RCC 7860 (cell line): ENCODE measurements at places on chromosomes 16 and 17.

GRCh38 chr16:4675864-4676786 is 17.2 kb upstream of the NUDT16L1 start:
- DNase-seq = no peak

DNA sequence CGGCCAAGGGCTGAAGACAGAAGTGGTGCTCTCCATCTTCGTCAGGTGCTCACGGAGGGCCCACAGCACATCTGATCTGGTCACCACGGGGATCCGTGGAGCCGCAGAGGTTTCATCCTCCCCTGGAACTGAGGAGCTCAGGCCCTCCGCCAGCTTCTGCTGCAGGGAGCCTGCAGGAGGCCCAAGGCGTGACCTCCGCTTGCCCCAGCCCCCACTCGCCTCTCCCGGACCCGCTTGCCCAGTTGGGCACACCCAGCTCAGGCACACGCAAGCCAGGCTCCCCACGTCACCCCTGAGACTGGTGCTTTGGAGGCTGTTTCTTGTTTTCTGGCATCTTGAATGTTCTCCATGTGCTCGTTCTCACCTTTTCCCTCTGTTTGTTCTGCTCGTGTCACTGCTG is 39.4 kb upstream of the CHMP6 start:
- DNase-seq = no peak

GRCh38 chr17:65809366-65809765 is 247.9 kb upstream of the AXIN2 start:
- no peak for DNase-seq

GRCh38 chr16:1655269-1655807 is 22.7 kb upstream of the JPT2 start:
- no peak for DNase-seq

- DNase-seq = no peak
Observed at GRCh38 chr16:68642047-68642435, 3.1 kb upstream of the CDH3 start.

DNA sequence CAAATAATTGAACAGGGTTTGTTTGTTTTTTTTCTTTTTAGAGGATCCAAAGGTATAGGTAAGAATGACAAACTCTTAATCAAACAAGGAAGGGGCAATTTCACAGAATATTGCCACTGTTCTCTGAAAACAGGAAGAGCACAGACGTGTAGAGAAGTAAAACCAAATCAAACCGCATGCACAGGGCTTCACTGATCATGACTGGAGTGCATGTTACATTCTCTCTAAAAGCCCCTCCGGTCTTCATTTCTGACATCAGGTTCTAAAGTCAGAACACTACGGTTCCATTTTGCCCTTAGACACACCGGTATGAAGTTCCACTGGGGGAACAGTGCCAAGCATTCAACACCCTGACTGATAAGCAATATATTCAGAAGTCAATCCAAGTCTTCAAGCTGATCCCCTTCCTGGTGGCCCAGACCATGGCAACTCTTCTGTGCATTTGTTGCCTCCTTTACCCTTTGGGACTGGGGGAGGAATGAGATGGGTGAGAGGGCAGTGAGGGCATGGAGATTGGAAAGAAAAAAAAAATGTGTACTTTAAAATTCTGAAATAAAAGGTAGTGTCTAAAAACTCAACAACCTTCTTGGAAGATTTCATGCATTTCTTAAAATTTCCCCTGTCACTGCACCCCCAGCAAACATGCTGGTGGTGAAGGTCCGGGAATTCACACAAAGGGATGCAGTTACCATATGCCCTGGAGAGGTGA is 1.4 kb downstream of the MMD start:
- DNase-seq = no peak

DNA sequence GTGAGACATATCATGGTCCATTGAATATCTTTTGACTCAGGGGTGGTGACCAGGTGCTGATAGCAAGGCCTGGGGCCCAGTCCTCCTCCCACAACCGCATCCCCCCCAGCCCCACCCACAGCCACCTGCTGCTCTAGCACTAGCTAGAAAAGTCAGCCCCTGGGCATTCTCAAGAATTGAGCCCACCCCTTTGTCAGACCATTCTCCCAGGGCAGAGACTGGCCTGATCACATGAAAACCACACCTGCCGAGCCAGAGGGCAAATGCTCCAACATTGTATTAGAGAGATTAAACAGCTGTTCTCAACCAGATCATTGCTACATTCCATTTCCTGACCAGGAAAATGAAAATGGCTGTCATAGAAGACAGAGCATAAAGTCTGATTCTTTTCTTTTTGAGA is 62.4 kb downstream of the RAB11FIP4 start:
- no peak for DNase-seq

GRCh38 chr16:46730801-46731690 is 17.1 kb downstream of the MYLK3 start:
- no peak for DNase-seq

- DNase-seq = no peak
Observed at GRCh38 chr16:48852951-48853350, 243.0 kb upstream of the N4BP1 start.

DNA sequence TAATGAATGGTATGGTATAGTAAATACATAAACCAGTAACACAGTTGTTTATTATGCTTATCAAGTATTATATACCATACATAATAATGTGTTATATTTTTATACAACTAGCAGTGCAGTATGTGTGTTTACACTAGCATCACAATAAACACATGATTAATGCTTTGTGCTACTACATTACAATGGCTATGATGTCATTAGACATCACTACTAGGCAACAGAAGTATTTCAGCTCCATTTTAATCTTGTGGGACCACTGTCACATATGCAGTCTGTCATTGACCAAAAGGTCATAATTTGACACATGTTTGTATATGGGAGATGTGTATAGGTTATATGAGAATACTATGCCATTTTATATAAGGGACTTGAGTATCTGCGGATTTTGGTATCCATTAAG is 32.7 kb downstream of the TRIM37 start:
- no peak for DNase-seq

- DNase-seq = no peak
Observed at GRCh38 chr16:20334396-20334795, 7.1 kb upstream of the GP2 start.

DNA sequence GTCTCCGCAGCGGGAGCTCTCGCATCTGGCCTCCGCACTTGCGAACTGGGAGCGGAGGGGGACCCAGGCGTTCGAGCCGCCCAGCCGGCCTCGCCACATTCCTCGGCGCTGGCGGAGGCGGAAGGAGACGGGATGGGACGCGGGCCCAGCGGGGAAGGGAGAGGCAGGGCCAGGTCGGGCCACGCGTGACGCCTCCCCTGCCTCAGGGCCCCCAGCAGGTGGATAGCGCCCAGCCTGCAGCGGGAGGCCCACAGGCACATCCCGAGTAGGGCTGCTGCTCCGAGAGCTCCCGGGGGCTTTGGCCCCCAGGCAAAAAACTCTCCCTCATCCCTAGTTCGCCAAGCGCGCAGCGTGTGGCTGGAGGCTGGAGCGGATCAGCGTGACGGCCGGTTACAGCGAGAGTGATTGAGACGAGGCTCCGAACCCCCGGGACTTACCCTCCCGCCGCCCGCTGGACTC is 800 bp downstream of the PLEKHH3 start:
- peak; percentile 8 for DNase-seq

GRCh38 chr17:46157443-46158062 is 35.7 kb downstream of the KANSL1 start:
- no peak for DNase-seq

DNA sequence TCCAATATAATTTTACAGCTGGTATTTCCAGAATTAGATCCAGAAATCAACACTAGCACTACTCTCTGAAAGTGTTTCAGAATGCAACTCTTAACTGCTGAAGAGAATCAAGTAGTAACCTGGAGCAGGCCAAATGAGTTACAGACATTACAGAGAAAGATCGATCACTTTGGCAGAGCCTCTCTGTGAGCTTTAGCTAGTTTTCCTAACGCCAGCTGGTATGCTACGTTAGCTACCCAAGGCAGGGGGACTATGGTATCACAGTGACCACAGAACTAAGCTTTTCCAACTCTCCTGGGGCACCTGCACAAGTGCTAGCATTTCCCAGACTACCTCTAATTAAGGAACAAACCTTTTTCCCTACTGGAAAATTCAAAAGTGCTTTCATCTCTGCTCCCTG is 30.4 kb downstream of the TRAF4 start:
- DNase-seq = no peak

DNA sequence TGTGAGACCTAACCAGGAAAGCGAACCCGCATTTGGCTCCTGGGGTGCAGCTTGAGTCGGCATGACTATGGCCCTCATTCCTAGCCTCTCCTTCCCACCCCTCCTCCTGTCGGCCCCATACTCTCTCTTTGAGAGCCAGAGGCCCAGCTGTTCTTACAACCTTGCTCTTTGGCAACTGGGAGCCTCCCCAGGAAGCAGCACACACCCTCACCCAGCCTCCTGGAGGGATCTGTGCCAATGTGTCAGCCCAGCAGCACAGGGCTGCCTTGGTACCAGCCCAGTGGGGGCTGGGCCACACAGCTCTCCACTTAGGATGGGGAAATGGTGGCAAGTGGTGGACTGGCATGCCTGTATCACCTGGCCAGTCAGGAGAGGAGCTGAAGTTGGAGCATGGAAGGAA is 70.3 kb upstream of the LGALS9 start:
- DNase-seq = no peak

GRCh38 chr17:80737106-80738019 is 192.7 kb downstream of the RPTOR start:
- DNase-seq = no peak

DNA sequence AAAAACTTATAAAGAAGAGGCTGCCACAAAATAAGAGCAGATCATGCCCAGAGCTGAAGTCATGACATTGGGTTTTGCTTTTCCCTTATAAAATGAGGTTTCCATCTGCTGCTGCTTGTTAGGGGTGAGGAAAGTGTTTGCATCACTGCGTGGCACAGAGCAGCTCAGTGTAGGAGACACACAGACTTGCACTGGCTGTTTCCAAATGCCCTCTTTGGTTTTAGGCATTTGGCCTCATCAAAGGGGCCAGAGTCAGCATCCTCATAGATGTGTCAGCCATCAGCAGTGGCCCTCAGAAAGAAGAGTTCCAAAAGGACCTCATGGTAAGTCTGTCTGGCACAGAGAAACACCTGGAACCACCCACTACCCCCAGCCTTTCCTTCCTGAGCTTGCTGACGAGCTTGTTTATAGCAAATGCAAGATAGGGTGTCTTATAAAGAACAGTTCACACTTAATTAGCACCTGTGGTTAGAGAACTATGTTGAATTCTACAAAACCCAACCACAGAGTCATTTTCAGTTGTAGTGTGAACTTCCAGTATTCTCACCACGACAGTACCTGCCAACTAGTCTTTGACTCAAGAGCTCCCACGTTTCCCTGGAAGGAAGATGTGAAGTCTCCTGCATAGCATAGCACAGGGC is 17.0 kb downstream of the VWA3A start:
- no peak for DNase-seq

- DNase-seq = no peak
Observed at GRCh38 chr17:78977681-78977943, 2.1 kb downstream of the LGALS3BP start.

GRCh38 chr16:67673712-67674580 is 7.3 kb downstream of the C16orf86 start:
- no peak for DNase-seq

DNA sequence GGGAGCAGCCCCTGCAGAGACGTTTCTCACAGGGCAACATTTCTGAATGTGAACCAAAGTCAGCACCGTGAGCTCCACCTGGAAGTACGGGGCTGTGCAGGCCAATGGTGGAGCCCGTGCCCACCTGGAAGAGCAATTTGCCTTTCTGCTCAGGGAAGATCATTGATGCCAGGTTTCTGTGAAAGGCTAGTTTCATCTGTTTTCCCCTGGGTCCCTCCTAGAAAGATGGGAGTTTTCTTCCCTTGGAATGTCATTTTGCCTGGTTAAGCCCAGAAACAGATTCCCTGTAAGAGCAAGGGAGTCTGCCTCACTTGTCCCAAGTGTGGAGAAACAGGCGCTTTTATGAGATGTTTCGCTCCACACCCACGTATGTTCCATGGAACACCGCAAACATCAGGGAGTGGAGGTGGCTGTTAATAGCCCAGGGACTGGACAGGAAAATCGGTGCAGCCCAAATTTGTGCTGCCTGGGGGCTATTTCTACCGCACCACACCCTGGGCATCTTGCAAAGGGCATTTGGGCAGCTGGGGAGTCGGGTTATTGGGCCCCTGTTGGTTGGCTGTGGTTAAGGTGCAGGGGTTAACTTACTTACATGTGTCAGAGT is 2.6 kb downstream of the SLC6A4 start:
- DNase-seq = no peak

DNA sequence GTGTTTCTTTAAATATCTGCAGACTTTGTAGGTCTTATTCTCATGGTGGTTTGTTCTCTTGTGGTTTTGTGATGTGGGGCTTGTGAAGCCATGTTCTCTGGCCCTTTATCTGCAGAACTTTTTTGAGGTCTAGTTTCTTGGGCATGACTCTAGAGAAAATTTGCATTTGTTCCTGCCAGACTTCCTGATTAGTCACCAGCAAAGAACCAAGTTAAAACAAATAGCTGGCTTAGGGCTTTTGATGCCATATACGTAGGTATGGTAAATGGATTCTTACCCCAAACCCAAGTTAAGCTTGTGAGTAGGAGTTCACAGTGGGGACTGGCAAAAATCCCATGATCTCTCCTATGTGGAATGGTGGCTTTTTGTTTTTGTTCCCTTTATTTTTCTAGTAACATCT is 68.7 kb upstream of the IRX3 start:
- peak; percentile 11 for DNase-seq

DNA sequence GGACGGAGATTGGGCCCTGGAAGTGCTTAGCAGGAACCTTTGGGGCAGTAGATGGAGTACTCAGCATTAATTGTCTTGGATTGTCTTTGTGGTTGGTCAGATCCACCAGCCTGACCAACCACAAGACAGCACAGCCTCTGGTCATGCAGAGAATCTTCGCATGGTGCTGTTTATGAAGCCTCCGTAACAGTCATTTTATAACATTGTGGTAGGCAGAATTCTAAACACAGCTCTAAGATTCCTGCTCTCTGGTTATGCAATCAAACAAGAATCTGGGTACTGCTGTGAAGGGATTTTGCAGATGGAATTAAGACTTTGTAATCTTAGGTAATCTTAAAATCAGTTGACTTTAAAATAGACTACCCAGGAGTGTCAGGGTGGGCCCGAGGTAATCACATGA is 312.2 kb upstream of the GOT2 start:
- DNase-seq = no peak

DNA sequence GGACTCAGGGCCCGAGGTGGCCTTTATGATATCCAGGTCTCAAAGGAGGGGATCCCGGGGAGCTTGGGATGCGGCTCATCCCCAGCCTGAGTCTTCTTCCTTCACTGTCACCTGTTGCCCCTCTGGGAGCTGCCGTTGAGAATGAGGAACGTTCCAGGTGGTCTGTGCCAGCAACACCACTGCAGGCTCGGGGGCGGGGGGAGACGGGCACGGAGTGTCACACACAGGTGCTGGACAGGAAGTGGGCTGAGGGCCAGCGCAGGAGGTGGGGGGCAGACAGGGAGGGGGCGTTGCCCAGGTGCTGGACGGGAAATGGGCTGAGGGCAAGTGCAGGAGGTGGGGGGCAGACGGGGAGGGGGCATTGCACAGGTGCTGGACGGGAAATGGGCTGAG is 28.2 kb downstream of the METRNL start:
- no peak for DNase-seq

GRCh38 chr16:49504626-49505025 is 131.0 kb downstream of the C16orf78 start:
- no peak for DNase-seq

- no peak for DNase-seq
Observed at GRCh38 chr16:50489182-50489581, 59.0 kb upstream of the NKD1 start.

- DNase-seq = no peak
Observed at GRCh38 chr16:58160855-58161254, 31.7 kb upstream of the CFAP20 start.
